ENCODE measurements at places on chromosomes 2 and 18.

GRCh38 chr2:84038866-84039265, 420.2 kb downstream of the SUCLG1 start:
- no peak for DNase-seq

- no peak for DNase-seq
These were observed 14.0 kb downstream of the NABP1 start for GRCh38 chr2:191691898-191692297.

DNA sequence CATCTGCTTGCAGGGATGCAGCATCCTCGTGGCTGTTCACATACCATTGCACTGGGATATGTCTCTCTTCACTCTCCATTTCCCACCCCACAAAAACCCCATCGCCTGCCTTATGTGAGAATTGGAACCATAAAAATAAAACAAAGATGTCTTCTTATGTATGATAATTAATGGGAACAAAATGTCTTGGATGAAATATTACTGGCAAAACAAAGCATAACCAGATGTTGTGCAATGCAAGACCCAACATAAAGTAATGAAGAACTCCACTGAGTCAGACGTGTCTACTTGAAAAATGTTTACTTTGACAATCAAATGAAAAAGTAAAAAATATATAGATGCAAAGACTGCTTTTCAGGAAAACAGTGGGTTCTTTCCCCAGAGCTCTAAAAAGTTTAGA, 611.3 kb upstream of the SYT4 start:
- no peak for DNase-seq

- no peak for DNase-seq
These were observed 30.9 kb downstream of the MBP start for GRCh38 chr18:77101410-77102258.

GRCh38 chr2:151177756-151178155, 83.9 kb downstream of the RBM43 start:
- no peak for DNase-seq

GRCh38 chr2:203379156-203379555, 51.0 kb downstream of the ABI2 start:
- DNase-seq = no peak

GRCh38 chr2:160266037-160266551, 66.0 kb upstream of the ITGB6 start:
- DNase-seq = no peak

- no peak for DNase-seq
These were observed 160.1 kb upstream of the LRP1B start for GRCh38 chr2:142290931-142291330.

GRCh38 chr2:136796339-136796738, 31.0 kb downstream of the THSD7B start:
- no peak for DNase-seq

DNA sequence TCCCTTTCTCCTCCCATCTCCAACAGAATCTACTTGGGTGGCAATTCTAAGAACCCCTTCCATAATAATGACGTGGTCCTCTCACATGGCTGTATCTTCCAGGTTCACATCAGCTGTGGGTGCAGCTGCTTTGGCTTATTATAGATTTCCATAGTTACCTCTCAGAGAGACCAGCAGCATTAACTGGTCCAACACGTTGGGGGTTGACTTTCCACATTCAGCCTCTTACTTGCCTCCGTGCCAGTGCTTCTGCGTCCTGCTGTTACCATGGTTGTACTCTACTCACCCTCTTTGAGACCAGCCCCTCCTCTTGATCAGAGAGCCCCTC, 570.7 kb downstream of the PLCL1 start:
- DNase-seq = no peak

DNA sequence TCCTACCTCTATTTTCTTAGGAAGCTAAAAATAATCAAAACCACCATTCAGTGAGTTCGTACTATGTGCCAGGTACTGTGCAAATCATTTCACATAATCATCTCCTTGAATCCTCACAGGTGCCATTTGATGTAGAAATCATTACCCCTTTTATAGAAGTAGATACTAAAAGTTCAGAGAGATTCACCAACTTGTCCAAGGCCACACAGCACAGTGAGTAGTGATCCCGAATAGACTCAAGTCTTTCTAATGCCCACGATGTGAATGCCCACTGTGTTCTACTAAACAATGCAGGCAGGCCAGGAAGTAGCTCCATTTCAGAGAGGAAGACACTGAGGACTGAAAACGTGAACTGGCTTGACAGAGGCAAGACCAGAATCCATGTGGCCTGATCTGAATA, 68.8 kb downstream of the ANTXR1 start:
- no peak for DNase-seq

- DNase-seq = no peak
These were observed 162.1 kb upstream of the TTC39C start for GRCh38 chr18:23852236-23853045.

- no peak for DNase-seq
These were observed 39.4 kb downstream of the CSRNP3 start for GRCh38 chr2:165508927-165509326.

DNA sequence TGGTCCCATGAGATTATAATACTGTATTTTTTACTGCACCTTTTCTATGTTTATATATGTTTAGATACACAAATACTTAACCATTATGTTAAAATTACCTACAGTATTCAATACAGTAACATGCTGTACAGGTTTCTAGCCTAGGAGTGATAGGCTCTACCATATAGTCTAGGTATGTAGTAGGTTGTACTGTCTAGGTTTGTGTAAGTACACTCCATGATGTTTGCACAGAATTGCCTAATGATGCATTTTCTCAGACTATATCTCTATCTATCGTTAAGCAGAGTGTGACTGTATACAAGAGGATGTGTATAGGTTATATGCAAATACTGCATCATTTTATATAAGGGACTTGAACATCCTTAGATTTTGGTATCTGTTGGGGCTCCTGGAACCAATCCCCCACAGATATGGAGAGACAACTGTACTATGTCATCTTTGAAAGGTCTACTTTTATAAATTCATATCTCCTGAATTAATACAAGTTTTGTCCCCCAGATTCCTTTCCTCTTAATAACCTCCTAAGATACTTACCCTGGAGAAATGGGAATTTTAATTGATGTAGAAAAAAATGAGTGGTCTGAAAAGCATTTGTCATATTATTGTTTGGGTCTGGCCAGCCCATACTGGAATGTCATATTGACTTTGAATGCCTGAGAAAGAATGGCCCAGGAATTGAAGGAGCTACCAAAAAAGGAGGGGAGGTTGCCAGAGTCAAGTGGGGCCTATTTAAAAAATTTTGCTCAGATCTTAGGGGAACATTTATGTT, 36.6 kb downstream of the EHBP1 start:
- DNase-seq = no peak

DNA sequence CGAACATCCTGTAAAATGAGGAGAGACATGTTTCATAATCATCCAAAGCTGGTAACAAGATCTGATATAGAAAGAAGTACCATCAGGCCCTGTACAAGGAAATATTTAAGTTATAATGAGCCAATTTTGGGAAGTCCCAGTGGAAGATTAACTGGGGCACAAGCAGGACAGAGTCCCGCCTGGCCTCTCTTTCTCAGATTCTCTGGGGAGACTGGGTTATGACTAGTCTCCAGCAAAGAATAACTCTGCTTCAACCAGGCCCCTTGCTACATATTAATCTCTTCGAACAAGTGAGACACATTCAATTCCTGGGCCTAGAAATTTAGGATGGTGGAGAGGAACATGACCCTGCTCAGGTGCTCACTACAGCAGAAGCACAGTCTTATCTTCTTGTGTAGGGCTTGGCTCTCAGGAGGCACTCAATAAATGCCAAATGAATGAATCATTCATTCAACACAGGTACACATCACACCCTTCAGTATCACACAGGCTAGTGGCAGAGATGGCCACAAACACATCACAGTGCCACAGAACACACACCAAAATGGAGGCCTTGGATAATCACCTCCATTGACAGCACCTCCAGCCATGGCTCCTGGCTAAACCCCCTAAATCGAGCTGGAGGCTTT, 46.4 kb upstream of the RNF152 start:
- no peak for DNase-seq

DNA sequence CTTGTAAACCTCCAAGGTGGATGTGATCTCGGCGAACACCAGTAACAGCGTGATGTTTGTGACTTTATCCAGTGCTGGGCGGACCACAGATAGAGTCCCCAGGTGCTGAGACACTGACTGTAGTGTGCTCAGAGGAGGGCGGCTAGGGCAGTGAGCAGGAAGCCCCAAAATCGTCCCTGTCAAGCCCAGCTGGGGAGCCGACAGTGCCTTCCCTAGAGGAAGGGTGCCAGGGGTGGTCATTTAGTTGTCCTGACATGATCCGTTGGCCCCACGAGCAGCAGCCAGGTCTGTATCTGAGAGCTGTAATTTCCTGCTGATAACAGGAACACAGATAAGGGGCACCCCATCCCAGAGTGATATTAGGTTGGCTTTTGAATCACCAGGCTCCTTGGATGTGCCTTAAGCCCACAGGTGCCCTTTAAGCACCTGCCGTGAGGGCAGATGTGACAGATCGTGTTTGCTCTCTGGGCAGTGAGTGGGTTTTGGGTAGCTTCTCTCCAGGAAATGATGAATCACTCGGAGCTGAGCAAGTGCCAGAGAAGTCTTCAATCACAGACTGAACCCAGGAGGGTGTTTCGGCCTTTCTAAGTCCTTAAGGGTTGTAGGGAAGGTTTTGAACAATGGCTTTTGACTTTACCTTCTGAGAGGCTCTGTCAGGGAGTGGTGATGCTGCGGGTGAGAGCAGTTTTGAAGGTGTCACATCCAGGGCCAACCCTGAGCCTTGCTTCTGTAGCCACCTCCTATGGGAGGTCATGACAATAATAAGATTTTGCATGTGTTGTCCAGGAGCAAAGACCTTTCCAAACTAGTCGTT, 7.7 kb downstream of the LPIN1 start:
- DNase-seq = peak; percentile 40

GRCh38 chr18:51072586-51073313, 42.7 kb downstream of the SMAD4 start:
- no peak for DNase-seq

DNA sequence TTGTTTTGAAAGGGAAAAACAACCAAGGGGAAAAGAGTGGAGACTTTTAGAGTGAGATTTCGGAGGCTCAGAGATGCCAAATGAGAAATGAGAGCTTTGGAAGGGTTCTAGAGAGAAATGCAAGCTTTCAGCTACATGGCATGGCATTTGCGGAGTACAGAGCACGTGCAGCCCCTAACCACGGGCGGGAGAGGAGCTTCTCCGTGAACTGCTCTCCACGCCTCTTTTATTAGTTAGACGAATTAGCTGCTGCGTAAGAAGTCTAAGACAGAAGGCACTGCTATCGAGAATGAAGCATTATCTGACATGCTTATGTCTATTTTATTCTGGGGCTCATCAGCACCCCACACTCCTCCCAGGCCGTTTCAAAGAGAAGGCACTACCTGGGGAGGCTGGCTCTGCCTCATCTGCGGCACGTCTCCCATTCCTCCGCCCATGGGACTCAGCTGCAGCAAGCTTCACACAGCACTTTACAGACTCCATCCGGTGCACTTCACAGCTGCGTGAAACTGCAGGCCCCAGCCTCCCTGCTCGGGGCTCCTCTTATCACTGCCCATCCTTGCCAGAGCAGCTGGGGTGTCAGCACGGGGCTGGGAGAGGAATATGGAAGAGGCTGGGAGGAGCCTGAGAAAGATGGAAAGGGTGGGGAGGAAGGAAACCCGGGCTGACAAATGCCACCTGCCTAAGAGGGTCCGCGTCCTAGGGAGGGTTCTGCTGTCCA, 207.3 kb upstream of the APCDD1 start:
- no peak for DNase-seq

- no peak for DNase-seq
These were observed 107.1 kb downstream of the TTN start for GRCh38 chr2:178700136-178700535.

DNA sequence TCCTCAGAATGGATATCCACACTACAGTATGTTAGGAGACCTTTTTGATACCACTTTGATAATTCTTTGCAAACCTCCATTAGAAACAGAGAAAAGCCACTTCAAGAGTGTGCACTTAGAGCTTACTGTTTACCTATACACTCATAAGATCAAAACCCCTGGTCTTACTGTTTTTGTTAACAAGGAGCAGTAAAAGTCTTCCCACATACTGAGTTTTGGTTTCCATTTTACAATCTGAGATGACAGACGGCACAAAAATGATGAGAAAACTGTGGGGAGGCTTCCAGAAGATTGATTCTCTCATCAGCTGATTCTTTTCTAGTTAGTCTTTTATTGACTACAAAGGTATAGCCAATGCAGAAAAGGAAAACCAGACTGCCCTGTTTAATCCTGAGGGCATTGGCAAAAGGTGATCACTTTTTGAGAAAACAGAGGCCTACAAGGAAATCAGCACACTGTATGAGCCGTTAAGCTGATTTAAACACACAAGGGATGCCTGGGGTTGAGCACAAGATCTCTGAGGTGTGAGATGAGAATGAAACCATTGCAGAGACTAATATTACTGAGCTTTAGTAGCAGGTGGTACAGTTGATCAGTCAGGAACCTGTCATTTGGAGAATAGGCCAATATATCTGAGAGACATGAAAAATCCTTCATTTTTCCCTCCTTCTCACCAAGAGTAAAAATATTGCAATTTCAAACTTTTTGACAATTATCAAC, 368.6 kb downstream of the GRB14 start:
- DNase-seq = no peak

DNA sequence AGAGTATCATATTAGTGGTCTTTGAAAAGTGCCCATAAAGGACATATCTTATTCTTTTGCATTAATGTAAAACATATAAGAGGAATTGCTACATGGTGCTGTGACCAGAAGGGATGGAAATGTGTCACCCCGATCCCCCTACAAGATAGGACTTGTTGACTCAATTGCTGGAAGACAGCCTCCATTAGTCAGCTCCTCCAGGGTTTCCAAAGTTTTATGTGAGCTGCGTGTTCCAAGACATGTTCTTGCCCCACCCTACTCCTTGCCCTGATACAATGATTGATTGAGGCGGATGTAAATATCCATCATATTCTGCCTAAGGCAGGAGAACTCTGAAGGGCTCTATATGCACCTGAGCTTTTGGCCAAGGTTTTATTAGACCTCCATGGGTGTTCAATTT, 541.0 kb upstream of the ZEB2 start:
- DNase-seq = no peak

DNA sequence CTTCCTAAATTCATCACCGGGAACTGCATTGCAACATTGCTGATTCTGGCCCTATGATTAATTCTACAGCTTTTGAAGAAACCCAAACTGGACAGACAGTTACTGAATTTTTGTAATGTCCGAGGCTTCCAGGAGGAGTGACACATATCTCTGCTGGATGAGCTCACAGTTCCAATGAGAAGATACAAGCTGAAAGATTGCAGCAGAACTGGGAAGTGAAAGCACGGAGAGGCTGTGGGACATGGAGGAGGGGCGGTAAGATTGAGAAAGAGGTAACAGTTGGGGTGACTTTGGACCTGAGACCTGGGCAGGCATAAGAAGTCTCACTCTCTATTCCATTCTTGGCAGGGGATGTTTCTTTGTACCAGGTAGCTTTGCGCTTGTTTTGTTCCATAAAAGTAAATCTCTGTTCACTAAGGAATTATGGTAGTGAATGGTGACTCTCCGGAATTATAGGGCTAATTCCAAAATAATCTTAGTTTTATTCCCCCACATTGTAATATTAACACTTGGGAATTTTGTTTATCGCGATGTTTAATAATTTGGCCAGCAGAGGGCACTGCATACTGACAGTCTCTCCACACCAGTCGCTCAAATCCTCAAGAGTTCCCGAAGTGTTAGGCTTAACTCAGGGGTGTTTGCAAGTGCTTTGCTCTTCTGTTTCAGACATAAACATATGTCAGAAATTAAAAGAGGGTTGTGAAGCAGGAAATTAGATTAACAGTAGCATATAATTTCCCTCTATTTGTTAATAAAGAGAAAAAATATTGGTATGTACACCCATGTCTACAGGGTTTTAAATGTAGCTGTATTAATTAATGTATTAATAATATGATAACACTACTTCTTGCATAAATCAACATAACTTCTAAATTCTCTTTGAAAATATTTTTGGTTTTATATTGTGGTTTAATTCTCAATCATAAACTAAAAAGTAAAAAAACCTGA, 201.4 kb downstream of the SOCS6 start:
- no peak for DNase-seq

Measured in stimulated activated CD8-positive, alpha-beta memory T cell treated with anti-CD3 and anti-CD28 coated beads, Interleukin-2, amount 100 ng/mL, for 1 hour (primary cell).